T1000 (cell line): ENCODE measurements at places on chromosomes 7 and 10.
A peak's percentile ranks its signal among the peaks of the same experiment; 100 is the strongest.

DNA sequence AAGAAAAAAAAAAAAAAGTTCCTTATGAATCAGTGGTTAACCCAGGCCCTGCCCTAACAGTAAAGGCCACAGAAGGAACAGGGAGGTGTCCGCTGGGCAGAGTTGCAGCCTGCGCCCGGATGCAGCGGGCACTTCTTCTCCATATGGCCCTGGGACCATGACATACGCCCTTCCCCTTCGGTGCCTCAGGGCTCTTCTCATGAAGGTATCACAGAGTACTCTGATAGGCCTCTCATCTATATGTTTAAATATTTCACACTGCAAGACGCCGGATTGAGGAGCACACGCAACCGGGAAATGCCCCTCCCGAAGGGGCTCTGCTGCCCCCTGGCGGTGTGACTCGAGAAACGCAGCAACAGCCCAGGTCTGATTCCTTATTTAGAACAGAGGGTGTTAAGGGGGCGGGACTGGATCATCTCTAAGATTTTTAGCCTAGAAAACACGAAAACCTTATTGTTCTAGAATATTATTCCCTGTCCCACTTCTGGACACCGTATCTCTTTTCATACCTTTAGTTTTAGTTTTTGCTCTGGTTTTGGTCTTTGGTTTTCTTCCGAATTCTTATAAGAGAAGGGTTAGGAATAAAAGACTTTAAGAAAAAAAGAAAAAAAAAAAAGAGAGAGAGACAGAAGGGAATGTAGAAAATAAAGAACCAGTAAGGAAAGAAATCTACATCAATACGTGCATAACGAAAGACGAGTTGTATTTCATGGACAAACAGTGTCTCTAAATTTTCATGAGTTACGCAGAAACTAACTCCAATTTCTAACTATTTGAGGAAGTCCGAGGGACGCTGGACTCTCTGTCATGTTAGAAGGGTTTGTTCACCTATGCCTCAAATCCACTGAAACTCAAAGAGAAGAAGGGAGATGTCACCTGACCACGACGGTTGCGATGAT, 12.0 kb downstream of the DAGLB start:
- DNase-seq = peak; percentile 63

- no peak for DNase-seq
These were observed 62.1 kb downstream of the CHN2 start for GRCh38 chr7:29256693-29257002.

DNA sequence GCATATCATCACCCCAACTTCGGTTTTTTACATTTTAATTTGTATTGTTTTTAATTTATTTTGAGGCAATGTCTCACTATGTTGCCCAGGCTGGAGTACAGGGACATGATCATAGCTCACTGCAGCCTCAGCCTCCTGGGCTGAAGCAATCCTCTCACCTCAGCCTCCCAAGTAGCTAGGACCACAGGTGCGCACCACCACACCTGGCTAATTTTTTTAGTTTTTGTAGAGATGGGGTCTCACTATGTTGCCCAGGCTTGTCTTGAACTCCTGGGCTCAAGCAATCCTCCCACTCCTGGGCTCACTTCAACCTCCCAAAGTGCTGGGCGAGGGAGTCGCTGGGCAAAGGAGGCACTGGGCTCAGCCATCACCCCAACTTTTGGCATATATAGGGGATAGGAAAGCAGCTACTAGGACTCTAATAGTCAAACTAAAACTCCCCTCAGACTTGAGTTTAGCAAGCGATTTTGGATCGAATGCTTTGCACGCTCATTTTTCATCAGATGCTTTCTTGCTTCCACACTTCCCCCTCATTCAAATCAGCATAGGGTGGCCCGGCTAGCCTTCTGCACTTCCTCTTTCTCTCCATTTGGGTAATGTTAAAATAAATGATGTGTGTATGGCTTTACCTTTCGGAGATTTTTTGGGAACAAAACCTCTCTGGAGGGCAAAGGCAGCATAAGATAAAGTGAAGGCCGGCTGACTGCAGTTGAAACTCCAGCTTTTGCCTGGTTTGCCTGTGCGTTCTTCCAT, 20.8 kb upstream of the NMT2 start:
- no peak for DNase-seq

DNA sequence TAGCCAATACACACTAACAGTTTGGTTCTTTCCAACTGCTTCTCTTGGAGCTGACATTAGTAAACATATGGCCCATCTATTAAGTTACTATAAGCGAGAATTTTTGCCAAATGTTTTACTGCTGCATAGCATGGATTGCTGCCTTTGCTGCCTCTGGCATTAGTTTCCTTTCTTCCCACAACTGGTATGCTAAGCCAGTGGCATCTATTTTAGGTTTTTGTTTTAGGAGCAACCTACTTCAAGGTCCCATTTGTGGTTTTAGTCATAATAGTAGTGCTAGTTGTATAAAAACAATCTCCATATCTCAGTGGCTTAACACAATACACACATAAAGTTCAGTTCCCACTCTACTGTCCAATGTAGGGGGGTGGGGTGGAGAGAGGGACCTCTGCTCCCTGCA, 25.9 kb upstream of the PANK1 start:
- DNase-seq = no peak

DNA sequence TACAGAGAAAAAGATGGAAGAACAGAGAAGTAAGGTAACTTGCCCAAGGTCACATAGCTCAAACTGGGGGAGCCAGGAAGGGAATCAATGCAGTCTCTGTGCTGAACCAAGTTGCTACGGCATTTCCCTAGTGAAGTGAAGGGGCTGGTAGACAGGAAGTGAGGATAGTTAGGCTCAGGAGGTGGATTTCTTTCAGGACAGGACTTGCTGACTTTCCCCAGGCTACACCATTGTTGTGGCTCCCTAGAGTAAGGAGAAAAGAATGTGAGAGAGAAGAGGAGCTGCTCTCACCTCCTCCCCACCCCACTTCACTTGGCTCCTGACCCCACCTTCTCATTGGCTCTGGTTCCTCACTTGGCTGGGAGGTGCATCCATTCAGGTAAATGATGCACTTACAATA, 316.9 kb downstream of the INHBA start:
- DNase-seq = no peak

DNA sequence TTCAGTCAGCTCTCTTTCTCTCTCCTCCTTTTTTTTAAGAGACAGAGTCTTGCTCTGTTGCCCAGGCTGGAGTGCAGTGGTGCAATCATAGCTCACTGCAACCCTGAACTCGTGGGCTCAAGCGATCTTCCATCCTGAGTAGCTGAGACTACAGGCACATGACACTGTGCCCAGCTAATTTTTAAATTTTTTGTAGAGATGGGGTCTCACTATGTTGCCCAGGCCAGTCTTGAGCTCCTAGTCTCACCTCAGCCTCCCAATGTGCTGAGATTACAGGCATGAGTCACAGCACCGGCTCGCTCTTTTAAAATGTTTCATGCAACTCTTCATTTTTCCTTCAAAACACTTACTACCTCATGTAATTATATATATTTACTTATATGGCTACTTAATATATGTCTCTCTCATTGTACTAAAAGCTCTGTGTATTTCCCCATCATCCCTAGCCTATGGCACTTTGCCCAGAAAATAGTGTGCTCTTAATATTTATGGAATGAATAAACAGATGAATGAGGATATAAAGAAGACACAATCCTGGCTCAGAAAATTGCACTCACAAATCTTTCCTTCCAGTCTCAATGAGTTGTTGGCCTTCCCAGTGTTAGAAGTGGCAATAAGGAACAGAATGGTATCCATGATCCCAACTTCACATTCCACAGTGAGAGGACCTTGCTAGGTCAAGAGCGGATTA, 33.9 kb downstream of the EBLN1 start:
- DNase-seq = no peak

GRCh38 chr10:6230315-6230714, 27.6 kb downstream of the PFKFB3 start:
- no peak for DNase-seq

GRCh38 chr7:156014808-156015207, 202.5 kb upstream of the SHH start:
- DNase-seq = no peak

- DNase-seq = no peak
These were observed 84.9 kb upstream of the GATA3 start for GRCh38 chr10:7969623-7970022.

GRCh38 chr10:6019010-6019782, 41.9 kb upstream of the IL15RA start:
- DNase-seq = no peak

GRCh38 chr7:43092819-43093218, 19.6 kb upstream of the HECW1 start:
- DNase-seq = no peak

DNA sequence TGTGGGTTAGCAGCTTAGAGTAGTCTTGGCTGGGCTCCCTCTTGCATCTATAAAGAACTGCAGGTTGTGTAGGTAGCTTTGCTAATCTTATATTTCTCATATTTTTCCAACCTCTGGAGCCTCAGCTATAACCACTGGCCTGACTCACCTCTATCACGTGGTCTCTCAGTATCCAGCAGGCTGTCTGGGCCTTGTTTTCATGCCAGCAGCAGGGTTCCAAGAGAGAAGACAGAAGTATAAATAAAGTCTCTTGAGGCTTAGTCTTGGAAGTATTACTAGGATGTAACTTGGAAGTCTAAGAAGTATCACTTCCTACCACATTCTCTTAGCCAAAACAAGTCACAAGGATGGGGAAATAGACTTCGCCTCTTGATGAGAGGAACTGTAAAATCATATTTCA, 73.3 kb downstream of the WIPF3 start:
- DNase-seq = no peak

DNA sequence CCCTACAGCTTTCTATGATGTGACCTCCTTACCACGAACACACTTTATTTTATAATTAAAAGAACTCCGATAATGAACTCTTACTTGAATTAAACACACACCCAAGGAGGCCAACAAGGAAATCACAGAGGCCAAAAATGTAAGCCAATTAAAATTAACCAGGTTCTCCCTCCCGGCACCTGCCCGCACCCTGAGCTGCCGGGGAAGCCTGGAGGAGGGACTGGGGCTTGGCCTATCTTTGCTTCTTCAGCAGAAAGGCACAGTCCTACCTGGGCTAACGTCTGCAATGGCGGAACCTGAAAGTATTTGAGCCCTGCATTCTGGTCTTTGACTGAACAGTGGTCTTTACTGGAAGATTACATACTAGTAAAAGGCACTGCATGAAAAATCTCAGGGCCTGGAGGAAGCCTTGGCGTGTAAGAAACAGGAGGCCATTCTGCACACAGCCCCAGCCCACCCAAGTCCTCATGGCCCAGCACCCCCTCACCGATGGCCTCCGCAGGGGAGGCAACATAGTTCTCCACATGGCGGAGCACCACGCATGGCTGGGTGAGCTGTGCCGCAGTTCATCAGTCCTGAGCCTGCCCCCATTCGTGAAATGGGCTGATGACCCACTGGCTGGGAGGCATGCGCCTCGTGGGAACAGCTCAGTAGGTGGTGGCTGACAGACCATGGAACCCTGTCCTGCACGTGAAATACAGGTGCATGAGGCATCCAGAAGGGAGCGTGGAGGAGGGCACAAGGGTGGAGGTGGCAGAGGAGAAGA, 173.8 kb downstream of the PARD3 start:
- DNase-seq = no peak

GRCh38 chr7:42193471-42194129, 43.4 kb downstream of the GLI3 start:
- no peak for DNase-seq

DNA sequence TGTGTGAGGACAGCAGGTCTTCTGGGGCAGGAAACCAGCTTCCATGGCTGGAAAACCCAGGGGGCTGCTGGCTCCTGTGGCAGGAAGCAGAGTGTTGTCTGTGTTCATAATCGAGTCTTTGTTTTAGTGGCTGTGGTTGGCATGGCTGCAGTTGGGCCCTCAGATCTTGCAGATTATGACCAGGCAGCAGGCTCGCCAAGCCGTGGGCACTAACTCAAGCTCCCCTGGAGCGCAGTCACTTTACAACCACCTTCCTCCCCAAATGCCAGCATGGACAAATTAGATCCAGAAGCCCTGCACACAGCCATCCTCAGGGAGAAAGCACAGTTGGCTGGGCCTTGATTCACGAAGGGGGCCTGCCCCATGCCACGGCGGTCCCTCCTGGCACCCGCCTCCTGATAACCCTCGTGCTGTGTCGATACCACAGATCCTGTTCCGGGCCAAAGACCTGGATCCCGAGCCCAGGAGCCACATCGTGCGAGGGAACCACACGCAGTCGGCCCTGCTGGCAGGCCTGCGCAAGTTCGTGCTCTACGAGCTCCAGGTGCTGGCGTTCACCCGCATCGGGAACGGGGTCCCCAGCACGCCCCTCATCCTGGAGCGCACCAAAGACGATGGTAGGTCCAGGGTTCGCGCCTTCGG, 552.5 kb upstream of the FOXK1 start:
- DNase-seq = no peak

DNA sequence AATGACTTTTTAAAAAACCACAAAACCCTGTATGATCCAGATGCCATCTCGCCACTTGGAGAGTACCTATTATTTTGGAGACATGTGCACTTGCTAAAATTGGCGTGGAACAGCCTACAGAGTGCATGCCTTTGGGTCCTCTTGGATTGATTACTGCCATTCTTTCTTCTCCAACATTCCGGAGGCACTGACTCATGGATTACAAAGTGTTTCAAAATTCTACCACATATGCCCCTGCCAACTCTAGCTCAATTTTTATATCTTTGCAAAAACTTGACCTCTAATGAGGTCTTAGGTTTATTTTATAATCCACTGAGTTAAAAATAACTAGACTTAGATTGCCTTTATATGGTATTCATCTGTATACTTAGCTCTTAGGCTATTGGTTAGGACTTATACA, 55.8 kb upstream of the KIF5B start:
- peak; percentile 77 for DNase-seq

GRCh38 chr10:129516846-129517679, 50.0 kb downstream of the MGMT start:
- DNase-seq = no peak

- no peak for DNase-seq
These were observed 5.7 kb downstream of the ATG9B start for GRCh38 chr7:151018421-151019129.

DNA sequence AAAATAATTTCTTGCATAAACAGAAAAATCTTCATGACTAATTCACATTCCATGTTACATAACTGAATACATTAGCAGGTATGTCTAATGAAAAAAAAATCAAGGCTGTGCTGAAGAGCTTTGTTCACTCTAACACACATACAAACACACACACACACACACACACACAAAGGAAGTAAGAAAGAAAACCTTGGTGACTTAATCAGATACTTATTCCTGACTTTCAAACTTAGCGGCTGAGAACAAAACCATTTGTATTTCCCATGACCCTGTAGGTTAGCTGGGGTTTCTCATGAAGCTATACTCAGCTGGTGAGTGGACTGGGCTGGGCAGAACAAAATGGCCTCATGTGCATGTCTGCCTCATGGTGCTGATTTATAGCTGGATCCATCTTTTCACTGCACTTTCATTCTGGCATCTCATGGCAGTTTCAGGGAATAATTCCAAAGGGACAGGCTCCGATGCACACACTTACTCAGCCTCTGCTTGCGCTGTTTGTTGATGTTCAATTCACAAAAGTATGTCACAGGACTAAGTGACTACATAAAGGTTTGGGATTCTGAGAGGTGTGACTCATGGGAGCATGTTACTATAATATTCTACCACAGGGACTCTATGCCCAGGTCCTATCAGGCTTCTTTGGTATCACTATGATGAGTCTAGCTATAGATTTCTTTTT, 161.2 kb downstream of the PCLO start:
- DNase-seq = no peak
